ENCODE measurements at places on chromosomes 3 and 15.

DNA sequence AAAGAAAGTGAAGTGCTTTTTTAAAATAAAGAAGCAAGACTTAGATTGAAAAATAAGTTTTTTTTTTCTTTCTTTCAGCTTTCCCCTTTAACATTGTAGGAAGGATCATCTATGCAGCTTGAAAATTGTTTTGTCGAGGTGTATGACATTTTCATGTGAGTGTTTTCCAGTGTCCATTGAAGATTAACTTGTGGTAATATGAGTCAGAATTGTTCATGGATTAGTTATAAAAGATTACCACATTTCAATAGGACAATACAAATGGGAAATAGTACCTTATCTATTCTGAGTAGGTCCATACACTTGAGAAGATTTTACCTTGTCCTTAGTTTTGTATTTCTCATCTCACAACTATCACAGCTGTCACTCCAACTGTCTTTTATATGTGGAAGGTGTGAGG lies 1234.7 kb downstream of the NSUN3 start:
- DNase-seq, result no peak

DNA sequence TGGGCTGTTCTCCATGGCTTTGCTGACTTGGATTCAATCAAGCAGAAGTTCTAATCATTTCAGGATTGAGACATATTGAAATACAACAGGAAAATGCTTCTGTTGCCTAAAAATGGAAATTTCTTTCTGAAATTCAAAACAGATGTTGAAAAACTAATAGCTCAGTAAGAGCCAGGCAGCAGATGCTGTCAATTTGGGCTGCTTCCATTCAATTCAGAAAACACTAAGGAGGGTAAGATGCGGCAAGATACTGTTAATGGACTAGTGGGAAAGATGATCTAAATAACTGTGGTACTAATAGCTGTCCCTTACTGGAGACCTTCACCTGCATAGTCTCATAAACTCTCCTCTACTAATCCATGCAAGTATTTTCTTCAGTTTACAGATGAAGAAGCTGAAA lies 53.5 kb downstream of the DGKG start:
- DNase-seq, result no peak

DNA sequence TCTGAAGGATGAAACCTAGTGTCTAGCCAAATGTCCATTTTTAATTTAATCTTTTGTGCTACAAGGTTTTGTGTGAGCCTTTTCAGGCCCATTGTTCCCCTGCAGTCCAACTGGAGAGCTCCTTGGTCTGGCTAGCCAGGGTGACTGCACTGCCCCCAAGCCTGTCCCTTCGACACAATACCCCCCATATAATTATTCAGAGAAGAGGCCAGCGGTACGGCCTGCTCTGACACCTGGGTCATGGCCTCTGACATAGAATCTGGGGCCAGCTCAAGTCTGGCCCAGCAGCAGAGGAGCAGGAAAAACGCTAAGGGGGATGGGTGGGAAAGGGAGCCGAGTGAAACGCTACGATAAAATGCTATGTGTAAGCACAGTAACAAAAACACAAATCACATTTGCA lies 64.2 kb upstream of the PYGO1 start:
- no peak for DNase-seq

- no peak for DNase-seq
These were observed 84.1 kb downstream of the ZNF609 start for GRCh38 chr15:64544450-64544849.

DNA sequence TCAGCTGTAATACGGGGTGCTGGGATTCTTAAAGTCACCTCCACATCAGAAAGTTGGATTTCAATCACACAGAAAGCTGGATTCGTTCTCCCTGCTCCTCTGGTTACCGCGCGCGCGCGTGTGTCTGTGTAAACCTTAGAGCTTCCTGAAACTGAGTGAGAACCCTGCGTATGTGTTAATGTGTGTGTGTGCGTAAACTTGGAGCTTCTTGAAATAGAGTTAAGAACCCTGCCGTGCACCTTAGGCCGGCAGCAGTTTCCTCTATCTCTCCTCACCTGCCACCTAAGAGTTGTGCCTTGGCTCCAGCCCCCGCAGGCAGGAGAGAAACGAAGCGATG lies 531 bp downstream of the LZTFL1 start:
- no peak for DNase-seq

- DNase-seq, result no peak
These were observed 10.0 kb downstream of the BHLHE40 start for GRCh38 chr3:4988983-4989834.
